ENCODE measurements at places on chromosomes 3 and 15.

DNA sequence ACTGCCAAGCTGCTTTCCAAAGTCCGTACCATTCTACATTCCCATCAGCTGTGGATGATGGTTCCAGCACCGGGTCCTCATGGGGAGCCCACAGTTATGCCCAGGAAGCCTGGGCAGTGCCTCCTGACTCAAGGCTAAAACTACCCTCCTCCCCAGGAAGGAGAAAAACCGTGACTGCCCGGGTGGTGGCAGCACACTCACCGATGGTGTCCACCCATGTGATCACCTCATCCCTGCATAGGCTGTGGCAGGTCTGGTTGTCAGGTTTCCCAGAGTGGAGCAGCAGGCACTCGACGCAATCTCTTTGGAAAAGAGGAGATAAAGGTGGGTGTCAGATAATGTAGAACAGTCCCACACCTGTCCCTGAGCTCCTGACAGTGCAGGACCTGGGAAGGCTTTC, 38.6 kb downstream of the UMPS start:
- DNase-seq: no peak

DNA sequence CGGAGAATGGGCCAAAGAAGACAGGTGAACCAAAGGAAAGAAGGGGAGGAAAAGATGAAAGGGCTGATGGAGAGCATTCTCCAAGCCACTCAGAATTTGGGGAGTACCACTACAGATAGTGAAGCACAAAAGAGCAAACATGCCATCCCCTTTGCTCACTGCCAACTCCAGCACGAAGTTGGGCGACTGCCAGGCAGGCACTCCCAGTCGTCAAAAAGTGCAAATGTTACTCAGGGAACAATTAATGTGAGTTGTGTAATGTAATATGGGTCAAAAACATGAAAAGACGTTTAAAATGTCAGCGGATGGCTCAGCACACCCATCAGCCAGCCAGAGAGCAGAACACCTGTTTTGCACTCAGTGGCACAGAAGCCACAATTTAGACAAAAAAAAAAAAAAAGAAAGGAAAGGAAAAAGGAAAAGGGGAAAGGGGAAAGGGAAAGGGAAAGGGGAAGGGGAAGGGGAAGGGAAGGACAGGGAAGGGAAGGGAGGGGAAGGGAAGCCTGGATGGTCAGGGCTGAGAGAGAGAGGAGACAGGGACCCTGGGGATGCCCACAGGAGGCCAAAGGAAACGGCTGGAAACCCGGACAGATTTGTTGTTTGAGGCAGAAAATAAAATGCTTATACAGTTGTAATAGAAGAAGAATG, 82.7 kb downstream of the COL8A1 start:
- DNase-seq: no peak

- DNase-seq: peak; percentile 68
Observed at GRCh38 chr3:187968883-187969580, 184.9 kb upstream of the LPP start.

DNA sequence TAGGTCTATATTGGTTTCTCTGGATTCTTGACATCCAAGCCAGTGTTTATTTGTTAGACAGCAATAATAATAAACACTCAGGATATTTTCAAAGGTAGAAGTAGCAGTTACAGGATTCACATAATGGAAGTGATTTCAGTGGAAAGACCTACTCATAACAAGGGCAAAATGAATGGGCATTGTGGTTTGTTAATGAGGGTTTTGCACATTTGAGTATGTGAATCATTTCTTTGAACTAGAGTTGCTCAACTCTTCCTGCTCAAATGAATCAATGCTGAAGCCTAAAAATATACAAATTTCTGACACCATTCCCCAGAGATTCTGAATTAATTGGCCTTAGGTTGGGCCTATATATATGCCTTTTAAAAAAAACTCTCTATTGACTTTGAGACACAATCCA, 4.1 kb upstream of the COL6A5 start:
- DNase-seq: no peak

DNA sequence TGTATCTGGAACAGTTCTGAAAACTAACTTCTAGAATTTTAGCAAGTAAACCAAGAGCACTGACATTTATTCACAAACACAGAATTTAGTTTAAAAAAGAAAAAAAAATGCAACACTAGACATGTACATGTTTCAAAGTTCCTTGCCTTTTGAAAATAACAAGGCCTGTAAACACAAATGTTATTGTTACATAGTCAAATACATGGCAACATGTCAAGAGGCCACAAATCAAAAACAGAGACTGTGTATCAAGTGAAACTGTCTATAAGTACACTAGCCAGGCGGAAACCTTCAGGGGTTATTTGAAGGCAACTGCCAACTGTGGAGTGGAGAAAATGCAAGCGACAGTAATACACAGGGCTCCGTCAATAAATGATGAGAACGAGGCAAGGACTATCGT, 547.6 kb downstream of the FOXP1 start:
- peak; percentile 28 for DNase-seq

DNA sequence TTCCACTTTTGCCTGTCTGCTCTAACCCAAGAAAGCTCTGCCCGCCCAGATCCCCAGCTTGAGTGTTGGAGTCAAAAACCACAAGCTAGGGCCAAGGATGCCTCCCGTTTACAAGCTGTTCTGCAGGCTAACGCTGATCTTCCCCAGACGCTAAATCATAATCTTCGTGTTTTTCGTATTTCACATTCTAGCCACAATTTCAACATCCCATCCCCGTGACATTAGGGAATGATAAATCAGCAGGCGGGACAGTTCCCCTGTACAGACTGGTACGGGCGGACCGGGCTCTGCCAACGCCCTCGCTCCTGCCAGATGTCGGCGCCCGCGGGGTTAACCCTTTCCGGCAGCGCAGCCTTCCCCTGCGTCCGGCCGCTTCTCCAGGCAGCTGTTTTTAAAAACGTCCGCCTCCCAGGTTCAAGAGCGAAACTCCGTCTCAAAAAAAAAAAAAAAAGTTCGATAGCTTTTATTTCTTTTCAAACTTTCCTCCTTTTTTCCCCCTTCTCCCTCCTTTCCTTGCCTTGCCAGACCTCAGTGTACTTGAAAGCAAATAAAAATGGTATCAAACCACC, 81.0 kb upstream of the BNC1 start:
- no peak for DNase-seq

DNA sequence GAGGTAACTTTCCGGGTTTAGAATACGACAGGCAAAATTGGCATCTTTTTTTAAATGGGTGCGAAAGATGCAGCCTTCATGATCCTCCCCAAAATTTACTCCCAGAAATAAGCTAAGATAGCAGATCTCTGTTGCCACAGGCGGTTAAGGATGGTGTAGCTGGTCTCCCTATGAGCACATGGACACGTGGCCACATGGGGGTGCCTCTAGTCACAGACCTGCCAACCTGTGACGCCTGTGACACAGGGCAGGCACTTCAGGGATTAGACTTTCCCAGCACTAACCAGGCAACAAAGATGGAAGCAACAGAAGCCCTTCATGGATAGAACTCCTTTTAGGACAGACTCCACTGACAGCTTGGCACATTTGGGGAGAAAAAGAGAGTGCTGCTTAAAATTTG, 320.3 kb downstream of the THSD4 start:
- DNase-seq: no peak

DNA sequence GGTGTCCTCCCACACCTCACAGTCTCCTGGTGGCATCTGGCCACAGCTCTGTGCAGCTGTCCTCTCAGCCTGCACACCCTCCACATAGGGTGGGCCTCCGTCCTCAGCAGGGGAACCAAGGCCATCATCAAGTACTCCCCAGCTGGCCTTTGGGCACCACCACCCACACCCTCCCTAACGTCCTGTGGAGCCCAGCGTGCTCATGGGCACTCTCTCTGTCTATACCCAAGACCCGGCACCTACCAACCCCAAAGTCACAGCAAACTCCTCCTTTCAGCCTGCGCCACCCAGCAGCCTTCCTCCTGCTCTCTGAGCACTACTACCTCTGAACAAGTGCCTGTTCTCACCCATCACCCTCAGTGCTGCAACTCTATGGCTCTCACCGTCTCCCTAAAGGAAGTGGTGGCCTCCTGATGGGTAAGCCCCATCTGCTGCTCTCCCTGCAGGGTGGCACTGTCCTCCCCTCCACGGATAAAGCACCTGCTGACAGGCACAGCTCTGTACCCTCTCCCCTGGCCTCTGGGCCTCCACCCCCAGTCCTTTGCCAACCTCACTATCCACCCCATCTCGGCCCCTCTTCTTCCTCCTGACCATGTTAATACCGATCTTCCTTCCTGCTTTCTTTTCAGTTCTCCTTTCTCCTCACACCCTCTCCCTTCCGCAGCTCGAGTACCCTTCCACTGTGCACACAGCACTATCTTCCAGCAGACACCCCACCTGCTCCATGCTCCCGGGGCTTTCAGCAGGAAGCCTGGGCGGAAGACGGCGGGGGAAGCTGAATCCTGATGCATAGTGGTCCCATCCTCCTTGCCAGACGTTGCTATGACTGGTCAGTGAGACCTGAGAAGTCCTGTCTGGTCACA, 31.5 kb downstream of the SLC41A3 start:
- no peak for DNase-seq

DNA sequence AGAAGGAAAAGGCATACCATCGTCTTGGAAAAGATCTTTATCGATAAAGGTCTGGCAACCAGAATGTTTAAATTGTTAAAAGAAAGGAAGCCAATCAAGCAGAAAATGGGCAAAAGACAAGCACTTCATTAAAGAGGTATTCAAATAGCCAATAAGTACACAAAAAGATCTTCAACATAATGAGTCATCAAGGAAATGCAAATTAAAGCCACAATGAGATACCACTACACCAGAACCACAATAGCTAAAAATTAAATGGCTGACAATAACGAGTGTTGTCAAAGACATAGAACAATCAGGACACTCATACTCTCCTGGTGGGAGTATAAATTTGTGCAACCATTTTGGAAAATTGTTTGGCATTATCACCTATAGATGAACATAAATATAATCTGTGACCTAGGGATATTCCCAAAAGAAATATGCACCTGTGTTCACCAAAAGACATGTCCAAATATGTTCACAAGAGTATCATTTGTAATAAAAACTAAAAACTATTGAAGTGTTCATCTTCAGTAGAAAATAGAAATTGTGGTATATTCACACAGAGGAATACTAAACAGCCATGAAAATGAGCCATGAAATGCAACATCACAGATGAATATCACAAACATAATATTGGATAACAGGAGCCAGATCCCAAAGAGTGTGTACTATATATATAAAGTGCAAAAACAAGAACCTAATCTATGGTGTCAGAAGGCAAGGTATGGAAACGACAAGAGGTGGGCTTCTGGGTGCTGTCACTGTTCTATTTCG, 14.4 kb upstream of the BTBD1 start:
- DNase-seq: no peak

Data from AG09319 (cell line).